ENCODE measurements at places on chromosomes 13 and 19.
A peak's percentile ranks its signal among the peaks of the same experiment; 100 is the strongest.

DNA sequence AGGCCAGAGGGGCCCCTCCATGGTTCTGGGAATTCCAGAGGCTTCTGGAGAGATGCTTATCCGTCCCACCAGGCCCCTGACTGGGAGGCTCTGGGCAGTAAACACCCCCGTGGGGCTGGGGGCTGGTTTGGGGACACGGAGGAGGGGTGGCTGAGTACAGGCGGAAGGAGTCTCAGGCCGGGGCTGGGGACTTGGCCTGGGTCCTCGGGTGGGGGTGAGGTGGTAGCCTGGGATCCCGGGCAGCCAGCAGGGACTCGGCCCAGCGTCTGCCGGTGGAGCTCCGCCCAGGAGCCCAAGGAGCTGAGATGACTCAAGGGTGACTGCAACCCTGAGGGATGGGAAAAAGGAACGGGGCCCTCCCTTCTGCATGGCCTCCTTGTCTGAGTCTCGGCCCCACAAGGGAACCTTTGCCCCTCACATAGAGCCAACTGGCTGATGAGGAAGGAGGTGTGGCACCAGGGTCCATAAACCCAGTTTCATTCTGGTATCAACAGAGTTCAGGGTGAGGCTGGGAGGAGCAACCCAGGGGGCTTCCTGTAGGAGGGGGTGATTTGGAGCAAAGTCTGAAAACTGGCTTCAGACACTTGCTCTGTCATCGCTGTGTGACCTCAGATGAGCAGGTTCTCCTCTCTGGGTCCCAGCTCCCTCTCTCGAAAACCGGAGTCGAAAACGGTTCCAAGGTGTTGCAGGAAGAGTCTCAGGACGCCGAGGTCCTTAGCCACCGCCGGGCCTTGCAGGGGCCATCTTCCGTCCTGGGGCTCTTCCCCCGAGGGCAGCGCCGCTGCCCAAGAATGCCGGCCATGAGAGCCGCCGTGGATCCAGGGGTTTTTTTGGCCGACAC, 809 bp downstream of the MISP start:
- DNase-seq: peak; percentile 91

GRCh38 chr19:49626226-49626625, 13.7 kb downstream of the RRAS start:
- DNase-seq: no peak

GRCh38 chr19:49774969-49775368, 8.2 kb downstream of the AP2A1 start:
- no peak for DNase-seq

DNA sequence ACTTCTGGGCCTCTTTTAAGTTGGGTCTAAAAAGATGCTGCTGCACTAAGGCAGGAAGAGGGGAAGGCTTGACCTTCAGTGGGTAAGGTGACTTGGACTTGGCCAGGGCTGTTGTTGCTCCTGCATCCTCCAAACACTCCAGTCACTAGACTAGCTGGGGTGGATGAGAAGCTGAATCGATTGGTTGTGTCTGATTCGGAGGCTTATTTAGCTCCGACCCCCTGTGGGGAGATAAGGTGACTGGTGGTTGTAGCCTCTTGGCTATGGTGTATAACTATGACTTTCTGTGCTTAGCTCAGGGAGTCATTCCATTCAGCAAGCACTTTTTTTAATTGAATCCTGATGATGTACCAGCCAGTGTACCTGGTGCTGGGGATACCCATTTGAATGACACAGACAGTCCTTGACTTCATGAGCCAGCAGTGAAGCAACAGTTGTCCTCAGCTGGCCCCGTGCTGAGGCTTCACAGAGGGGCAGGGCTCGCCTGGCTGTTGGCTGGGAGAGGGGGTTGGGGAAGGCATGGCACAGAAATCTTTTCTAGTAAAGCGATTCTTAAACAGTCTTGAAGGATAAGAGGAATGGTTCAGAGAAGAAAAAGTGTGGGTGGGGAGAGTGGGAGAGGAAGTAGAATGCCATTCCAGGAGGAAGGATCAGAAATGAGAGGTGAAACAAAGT, 9.9 kb downstream of the PCDH8 start:
- DNase-seq: no peak

DNA sequence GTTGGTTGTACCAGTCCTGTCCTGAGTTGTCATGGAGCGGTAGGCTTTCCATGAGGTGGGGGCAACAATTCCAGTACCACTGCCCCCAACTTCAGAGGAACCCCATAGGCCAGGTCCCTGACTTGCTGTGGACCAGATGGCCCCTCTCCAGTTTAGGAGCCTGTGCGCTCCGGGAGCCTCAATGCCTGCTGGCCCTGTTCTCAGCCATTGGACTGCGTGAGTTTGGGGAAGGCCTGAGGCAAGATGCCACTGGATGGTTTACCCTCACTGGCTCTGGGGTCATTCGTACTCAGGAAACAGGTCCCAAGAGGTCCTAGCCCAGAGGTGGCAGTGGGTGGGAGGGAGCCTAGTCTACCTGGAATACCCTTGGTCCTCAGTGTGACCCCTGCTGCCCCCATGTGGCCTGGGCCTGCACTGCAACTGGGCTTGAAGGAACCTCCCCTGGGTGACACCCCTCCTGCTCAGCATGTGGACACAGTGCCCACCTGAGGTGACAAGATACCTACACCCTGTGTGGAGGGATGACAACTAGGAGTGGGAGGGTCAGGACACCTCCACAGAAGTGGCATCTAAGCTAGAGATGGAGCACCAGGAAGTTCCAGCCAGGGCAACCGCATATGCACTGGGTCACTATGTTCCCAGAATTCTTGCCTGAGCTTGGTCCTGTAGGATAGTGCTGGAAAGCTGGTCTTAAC, 6.0 kb upstream of the PRR19 start:
- peak; percentile 72 for DNase-seq

DNA sequence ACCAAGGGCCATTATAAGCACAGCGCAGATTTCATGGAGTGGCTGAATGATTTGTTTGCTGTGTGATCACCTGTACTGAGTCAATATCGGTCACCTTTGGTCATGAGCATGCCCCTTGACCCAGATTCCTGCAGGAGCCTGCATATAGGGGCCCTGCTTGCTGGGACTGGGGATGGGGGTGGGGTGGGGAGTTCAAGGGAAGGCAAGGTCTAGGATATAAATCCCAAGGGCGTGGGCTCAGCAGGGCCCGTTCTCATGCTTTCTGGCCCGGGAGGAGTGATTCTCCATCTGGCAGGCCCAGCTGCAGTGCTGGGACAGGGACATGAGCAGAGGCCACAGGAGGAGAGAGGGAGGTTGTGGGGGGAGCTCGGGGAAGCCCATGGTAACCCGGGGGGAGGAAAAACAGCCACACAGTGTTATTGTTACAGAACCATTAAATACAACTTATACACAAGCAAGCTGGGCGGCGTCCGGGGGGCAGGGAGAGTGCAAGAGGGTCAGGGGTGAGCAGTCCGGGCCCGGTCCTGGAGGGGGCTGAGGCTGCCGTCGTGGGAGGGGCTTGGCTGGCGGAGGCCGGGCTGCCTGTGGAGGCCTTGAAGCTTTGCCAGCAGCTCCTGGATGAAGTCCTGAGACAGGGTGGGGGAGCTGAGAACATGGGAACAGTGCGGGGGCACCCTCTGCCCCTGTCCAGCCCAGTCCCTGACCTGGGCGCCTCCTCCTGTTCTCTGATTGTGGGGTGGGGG, 5.2 kb downstream of the PPP1R14A start:
- no peak for DNase-seq

DNA sequence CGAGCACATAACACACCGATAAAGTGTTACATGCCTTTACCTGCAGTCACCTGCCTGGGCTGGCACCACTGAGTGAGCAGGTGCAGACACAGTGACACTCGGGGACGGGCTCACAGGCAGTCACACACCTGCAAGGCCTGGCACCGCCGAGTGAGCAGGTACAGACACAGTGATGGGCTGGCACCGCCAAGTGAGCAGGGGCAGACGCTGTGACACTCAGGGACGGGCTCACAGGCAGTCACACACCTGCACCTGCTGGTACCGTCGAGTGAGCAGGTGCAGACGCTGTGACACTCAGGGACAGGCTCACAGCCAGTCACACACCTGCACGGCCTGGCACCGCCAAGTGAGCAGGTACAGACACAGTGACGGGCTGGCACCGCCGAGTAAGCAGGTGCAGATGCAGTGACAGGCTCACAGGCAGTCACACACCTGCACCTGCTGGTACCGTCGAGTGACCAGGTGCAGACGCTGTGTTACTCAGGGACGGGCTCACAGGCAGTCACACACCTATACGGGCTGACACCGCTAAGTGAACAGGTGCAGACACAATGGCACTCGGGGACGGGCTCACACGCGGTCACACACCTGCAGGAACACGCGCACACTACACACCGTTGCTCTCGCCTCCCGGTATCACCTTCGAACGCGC, 470 bp downstream of the ZNF835 start:
- no peak for DNase-seq

GRCh38 chr19:57566396-57567265, 7.0 kb upstream of the ZNF550 start:
- DNase-seq: peak; percentile 57

- DNase-seq: no peak
Observed at GRCh38 chr19:54905421-54905802, 536 bp upstream of the NCR1 start.

DNA sequence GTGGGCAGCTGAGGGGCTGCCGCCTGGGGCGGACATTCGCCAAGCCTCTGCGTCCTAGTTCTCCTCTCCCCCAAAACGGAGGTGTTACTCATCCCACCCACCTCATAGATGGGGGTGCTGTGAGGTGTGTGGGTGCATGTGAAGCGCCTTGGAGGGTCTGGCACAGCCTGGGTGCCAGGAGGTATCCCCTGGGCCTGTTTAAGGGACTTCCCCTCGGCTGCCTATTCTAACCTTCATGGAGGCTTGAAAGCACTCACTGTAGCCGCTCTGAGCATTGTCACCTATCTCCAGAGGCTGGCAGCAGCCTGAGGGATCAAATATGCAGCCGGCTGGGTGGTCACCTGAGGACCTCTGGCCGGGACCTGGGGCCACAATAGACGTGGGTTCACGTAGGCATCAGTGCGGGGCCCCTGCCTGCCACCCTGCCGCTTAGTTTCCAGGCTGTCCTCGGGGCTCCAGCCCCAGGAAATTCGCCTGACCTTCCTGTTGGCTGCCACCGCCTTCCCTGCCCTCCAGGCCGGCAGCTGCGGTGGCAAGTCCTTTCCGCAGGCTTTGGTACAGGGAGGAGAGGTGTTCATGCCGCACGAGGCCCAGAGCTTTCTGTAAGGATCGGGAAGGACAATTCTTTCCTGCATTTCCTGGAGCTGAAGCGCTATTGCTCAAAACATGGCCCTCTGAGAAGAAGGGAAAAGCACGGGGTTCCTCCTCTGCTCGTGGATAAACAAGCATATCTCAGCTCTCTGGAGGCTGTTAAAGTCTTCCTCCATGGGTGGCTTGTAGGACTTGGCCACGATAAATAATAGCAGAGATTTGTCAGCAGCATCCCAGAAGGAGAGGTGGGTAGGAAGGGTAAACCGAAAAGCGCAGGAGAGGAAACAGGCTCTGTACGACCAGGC, 4.6 kb downstream of the COL4A2 start:
- no peak for DNase-seq

DNA sequence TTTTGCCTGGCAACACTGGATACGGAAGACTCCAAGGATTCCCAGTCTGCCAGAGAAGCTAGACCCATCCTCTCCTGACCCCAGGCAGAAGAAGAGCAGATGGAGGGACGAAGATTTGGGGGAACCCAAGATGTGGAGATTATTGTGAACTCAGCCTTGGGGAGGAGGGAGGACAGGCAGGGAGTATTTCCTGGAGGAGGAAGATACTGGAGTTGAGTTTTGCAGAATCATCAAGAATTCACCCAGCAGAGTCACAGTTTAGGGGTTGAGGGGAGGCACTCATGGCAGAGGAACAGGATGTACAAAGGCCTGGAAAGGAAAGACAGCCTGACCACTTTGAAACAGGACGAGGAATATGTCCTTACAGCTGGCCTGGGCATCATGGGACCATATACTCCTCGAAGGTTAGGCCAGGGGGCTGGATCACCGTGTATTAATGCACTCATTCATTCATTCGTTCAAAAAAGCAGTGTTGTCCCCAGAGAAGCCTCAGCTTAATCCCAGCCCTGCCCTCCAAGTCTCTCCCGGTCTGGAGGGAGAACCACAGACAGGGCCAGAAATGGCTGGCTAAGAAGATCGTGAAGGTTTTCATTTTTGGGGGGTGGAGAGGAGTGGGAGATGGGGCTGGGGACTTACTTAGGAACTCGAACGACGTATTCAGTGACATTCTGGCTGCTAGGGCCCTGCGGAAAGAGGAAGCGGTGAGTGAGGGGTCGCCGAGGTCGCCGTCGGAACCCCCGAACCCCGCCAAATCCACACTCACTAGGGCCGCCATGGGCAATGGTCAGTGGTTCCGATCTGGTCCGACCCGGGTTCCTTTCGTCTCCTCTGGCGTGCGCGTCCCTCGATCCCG, 517 bp downstream of the GTF2F1 start:
- no peak for DNase-seq

DNA sequence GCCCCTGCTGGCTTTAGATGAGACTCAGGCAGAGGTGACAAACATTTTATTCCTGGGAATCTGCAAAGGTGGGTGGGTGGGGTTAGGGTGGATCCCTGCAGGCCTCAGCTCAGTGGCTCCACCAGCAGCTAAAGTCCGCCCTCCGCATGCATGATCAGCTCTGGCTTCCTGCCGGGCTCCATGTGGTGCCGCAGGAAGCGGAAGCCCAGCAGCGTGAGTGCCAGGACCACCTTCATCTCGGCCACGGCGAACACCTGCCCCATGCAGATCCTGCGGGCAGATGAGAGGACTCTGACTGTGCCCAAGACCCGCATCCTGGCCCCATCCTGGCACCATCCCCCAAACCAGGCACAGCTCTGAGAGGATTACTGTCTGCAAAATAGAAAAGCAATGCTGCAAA, 26.3 kb downstream of the CYP4F2 start:
- no peak for DNase-seq

- DNase-seq: peak; percentile 21
Observed at GRCh38 chr13:48492470-48493065, 40.3 kb downstream of the RCBTB2 start.
